ENCODE measurements at places on chromosomes 4 and X. TPM values are rescaled to one million over a fixed set of nuclear protein-coding genes. Genes with fewer than 3 reads are reported as not detected.

DNA sequence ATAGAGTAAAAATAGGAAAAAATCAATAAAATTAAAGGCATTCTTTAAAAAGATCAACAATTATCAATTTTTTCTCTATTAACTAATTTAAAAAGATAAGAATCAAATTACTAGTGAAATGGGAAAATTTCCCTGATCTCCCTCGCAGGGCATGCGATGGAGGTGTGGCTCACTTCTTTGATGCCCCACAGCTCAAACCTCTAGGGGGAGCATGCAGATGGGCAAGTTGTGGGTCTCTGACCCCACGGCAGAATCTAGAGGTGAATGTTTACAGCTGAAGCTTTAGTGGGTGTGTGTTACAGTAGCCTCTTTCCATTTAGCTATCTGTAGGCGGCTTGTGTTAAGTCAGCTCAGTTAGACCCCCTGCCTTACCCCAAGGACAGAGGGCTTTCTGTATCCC is 1348.8 kb downstream of the PCDH18 start:
- DNase-seq: no peak

DNA sequence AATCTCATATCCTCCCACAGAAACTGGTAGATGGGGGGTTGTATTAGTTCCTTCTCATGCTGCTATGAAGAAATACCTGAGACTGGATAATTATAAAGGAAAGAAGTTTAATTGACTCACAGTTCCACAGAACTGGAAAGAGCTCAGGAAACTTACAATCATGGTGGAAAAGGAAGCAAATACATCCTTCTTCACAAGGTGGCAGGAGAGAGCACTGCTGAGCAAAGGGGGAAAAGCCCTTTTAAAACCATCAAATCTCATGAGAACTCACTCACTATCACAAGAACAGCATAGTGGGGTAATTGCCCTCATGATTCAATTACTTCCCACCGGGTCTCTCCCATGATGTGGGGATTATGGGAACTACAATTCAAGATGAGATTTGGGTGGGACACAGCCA is 250.5 kb upstream of the GPRIN3 start:
- DNase-seq: peak; percentile 38

GRCh38 chr4:183099537-183100297 is 660 bp downstream of the WWC2 start:
- DNase-seq: no peak

DNA sequence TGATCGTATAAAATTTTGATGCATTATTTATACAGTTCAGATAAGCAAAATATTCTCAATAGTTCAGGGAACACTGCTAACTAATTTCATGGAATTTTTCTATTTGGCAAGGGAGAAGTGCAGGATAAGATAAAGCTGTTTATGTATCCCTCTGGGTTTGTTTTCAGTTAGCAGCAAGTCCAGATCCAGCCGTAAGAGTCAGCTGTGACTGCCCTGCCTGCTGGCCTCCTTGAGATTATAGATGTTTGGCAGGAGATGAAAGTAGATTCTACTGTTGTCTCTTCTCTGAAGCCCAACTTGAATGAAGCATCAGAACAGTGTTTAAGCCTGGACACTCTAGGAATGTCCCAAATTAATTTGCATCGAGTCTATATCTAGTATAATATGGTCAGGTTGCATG is 29.5 kb downstream of the ANTXR2 start:
- no peak for DNase-seq

- peak; percentile 12 for DNase-seq
These were observed 123.5 kb downstream of the PTPN13 start for GRCh38 chr4:86717651-86718050.

DNA sequence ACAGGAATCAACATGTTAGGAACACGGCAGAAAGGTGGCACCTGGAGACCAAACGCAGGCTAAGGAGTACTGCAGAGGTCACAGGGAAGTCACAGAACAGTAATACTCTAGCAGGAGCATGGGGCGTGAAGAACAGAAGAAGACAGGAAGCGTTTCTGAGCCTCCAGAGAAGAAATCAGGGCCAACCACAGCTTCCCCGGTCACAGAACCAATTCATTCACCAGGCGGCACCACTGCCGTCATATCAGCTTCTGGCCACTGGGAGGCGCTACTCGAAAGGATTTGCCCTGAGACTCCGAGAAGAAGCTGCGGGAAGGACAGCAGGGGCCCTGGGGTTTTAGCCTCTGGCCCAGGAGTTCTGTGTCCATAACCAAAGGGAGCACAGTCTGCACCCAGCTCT is 78.0 kb upstream of the DRD5 start:
- peak; percentile 31 for DNase-seq

DNA sequence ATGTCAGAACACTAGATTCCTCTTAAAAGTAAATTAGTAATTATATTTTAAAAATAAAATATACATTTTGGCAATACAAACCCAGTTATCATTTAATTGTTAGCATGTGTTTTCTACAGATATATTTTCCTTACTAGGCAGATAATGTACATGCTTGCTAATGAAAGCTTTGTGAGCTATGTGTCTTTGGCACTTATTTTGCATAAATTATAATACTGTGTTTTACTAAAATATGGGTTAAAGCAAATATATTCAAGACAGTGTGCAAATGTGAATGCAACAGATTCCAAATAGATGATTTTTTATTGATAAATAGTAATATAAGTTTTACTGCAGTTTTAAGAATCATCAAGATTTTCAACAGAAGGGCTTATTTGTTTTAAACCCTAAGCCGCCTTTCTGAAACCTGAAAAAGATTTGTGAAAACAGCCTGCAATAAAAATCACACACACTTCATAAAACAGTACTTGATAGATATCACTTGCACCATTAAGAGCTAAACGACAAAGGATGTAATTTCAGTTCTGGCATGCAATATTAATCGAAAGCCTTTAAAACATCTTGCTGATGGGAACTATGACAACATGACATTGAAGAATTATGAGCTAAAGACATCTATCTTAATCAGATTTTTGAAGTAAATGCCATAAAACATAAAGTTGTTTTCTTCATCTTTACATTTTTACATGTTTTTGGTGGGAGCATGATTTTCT is 333.3 kb downstream of the DCTD start:
- DNase-seq: no peak

- DNase-seq: no peak
These were observed 32.2 kb upstream of the SLIT2 start for GRCh38 chr4:20219521-20219920.

GRCh38 chrX:126272795-126273497 is 106.9 kb upstream of the DCAF12L2 start:
- DNase-seq: no peak

DNA sequence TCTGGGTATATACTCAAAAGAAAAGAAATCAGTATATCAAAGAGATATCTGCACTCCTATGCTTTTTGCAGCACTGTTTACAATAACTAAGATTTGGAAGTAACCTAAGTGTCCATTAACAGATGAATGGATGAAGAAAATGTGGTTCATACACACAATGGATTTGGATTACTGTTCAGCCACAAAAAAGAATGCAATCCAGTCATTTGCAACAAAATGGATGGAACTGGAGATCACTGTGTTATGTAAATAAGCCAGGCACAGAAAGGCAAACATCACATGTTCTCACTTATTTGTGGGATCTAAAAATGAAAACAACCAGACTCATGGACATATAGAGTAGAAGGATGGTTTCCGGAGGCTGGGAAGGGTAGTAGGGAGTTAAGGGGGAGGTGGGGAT is 17.6 kb upstream of the NXT2 start:
- DNase-seq: no peak

- DNase-seq: no peak
These were observed 466.7 kb downstream of the NKX6-1 start for GRCh38 chr4:84032372-84032771.

- DNase-seq: no peak
These were observed 186.4 kb upstream of the NDST3 start for GRCh38 chr4:117847849-117848248.

Gene RTL9
- polyA plus RNA-seq: 0.31 TPM

Gene CLDN34
- 0.07 TPM for polyA plus RNA-seq

Gene LGI2
- 3.0 TPM for polyA plus RNA-seq

Gene IL13RA2
- polyA plus RNA-seq: 0.27 TPM

Gene PRKG2
- 61.2 TPM for polyA plus RNA-seq

Gene SUPT20HL1
- polyA plus RNA-seq: 0.10 TPM

Gene NAA11
- 0.09 TPM for polyA plus RNA-seq

Gene GSX2
- polyA plus RNA-seq: not detected

Gene SHOX
- 0.01 TPM for polyA plus RNA-seq

Gene ARMCX5
- polyA plus RNA-seq: 18.5 TPM

Gene PROM1
- 22.5 TPM for polyA plus RNA-seq

Gene GPRIN3
- polyA plus RNA-seq: 8.7 TPM
